ENCODE measurements at places on chromosomes 5 and 9.

DNA sequence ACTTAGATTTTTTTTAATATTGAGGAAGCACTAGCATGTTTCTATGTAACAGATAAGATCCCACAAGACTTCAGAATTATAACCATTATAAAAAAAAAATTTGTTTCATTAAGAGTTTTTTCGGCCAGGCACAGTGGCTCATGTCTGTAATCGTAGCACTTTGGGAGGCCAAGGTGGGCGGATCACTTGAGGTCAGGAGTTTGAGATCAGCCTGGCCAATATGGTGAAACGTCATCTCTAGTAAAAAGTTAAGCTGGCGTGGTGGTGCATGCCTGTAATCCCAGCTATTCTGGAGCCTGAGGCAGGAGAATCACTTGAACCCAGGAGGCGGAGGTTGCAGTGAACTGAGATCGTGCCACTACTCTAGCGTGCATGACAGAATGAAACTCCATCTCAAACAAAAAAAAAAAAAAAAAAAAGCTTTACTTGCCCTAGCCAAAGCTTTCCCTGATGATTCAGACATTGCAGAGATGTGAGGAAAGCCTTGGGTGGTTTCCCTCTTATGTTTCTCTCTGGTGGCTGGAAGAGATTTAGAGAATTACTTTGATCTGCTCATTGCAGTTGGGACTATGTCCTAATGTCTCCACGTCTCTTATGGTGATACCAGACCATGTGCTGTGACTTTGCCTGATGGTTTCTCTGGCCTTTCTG, 65.4 kb downstream of the EGFLAM start:
- DNase-seq: no peak

- no peak for DNase-seq
Measured at GRCh38 chr9:134968011-134968822, 50.5 kb upstream of the FCN1 start.

GRCh38 chr5:156380848-156381247, 53.9 kb downstream of the SGCD start:
- no peak for DNase-seq

DNA sequence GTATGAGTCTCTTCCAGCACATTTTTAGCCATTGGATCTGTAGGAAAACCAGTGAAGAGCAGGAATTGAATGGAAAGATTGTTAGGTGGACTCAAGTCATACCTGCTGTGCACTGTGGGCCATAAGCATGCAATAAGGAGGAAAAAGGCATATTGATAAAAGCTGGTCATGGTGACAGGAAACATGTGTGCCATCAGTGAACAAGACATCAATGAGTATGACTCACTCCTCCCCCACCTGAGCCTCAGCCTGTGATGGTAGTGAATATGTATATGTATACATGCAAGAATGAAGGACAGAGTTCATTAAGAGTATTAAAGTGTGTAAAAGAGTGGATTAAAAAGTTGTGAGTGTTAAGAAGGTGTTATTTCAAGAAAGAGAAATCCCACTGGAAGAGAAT, 164.5 kb downstream of the TMEM38B start:
- no peak for DNase-seq

- DNase-seq: peak; percentile 58
Measured at GRCh38 chr5:177403102-177403791, 2.8 kb upstream of the PFN3 start.

- DNase-seq: no peak
Measured at GRCh38 chr5:118733394-118733793, 255.0 kb downstream of the DTWD2 start.

GRCh38 chr9:95725045-95725444, 150.4 kb upstream of the ERCC6L2 start:
- DNase-seq: peak; percentile 8

- DNase-seq: peak; percentile 35
Measured at GRCh38 chr9:110049699-110050450, 158.1 kb downstream of the C9orf152 start.

GRCh38 chr5:143922718-143923117, 110.8 kb downstream of the HMHB1 start:
- DNase-seq: no peak

DNA sequence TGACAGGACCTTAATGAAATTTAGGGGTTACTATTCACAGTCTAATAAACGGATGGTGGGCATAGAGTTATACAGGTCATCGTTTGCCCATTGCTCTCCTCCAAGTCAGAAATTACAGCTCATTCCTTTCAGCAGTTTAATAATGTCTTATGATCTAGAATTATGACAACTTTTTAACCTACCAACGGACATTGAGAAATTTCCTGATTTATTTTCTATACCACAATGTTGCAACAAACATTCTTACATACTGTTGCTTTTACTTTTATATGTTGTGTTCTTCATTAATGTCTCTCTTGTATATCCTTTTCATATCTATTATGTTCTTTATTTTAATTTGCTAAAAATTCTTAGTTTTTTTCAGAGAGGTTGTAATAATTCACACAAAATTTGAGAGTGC, 152.8 kb upstream of the PRLR start:
- DNase-seq: no peak

DNA sequence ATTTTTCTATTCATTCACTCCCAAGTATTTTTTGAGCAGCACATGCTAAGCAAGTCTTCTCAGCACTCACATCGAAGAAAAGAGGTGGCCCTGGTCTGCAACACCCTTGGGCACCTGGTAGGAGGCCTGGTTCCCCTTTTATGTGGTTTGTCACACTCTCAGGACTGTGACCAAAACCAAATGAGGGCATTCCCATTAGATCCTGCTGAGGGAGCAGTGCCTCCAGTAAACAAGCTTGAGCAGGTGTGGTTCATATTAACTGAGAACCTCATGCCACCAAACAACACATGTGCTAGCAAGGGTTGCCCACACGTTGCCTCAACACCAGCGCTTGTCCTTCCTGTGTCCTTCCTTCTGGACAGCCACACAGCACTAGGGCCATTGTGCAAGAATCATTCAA, 26.9 kb upstream of the SYK start:
- DNase-seq: no peak

DNA sequence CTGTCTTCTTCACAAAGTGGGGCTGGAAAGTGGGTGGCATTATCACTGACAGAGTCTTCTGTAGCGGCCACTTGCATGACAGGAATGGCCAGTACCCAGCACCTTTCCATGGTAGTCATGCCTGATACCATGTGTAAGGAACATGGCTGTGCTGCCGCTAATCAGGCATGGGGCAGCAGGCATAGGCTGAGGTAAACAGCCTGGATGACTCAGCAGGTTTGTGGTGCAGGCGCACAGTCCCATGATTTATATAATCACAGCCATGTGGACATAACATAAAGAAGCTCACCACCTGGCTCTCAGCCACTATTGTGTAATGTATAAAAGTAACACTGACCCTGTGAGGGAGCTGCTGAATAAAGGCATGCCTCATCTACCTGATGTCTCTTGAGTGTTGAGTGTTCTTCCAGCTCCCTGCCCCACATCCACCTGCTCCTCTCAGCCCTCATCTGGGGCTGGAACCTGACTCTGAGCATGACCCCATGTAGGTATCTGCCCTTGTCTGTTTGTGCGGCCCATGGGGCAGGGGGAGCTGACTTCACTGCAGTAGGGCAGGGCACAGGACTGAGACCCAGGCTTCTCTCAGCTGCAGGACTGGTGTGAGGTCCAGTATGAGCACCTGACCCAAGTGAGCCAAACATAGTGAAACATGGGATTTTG, 13.2 kb upstream of the ICE1 start:
- DNase-seq: no peak

DNA sequence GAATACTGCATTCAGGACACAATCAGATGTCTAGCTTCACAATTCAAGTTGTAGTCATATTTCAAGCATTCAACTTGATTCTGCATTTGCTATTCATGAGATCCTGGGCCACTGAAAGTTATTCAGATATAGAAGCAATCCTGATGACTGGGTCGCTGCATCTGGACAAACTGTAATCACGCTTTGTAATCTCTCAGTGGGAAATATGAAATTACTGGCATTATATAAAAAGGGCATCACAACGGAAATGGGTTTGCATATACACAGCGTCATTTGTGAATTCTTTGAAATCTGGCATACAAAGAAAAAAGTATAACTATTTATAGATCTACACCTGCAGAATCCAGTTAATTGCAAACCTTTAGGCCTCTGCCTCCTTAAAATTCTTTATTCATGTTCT, 102.2 kb downstream of the PARP8 start:
- DNase-seq: no peak

DNA sequence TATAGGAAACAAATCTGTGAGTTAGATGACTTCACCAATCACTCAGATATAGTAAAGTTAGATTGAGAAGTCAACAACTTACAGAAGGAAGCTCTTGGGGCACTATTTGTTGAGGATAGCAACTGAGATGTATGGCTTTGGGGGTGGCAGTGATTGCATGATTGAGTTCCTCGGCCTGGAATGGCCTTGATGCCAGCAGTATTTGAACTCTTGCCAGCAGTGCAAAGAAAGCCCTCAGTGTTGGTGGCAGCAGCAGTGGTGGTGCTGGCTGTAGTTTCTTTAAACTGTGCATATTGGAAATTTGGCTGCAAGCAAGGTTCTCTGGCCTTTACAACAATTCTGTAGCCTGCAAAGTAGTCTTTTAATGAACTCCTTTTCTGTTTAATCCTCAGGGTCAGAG, 41.4 kb upstream of the PJA2 start:
- no peak for DNase-seq

DNA sequence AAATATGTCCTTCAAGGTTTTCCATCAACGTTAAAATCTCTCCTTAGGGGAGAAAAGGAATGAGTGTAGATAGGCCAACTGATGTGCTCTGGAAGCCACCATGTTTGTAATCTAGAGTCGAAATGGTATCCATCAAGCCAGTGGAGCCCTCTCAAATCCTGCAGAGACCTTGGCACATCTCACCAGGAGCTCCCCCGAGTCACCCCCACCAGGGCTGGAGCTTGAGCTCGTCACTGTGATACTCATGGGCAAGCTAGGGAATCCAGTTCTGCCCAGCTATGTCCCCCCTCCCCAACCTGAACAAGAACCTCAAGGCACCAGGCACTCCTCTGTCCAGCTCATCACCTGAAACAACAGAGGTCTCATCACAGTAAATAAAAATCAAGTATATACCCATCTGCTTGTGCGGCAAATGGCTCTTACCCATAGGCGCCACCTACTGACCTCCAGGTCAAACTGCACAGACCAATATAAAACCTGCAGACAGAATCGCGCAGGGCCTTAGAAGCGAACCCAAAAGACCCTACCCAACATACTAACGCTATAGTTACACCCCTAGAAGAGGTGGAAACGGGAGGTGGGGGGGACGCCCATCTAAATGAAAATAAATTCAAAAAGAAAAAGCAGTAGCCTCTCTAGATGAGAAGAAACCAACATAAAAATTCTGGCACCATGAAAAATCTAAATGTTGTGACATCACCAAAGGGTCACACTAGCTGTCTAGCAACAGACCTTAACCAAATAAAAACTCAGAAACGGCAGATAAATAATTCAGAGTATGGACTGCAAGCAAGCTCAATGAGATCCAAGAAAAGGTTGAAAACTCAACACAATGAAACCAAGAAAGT, 75.0 kb downstream of the TTC39B start:
- peak; percentile 16 for DNase-seq

- DNase-seq: no peak
Measured at GRCh38 chr5:157993986-157994691, 135.2 kb upstream of the CLINT1 start.

GRCh38 chr9:129664746-129665388, 580 bp upstream of the PRRX2 start:
- no peak for DNase-seq

DNA sequence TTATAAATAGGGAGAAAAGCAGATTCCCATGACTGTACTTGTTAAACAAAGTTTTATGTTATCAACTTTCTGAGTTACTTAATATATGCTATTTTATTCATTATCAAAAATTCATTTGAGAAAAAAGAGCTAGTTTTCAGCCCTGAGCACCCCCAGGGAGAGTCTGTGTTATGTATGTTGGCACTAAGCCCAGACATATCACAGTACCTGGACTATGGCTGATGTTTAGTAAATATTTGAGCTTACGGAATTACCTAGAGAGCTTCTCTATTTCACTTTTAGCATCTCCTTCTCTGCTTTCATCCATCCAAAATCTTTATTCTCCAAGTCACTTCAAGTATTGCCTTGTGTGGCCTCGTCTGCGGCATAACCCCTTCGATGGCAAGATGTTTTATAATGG, 225.9 kb upstream of the PCSK5 start:
- no peak for DNase-seq

- no peak for DNase-seq
Measured at GRCh38 chr9:70113403-70114022, 69.9 kb downstream of the MAMDC2 start.

GRCh38 chr5:118565335-118565971, 422.9 kb downstream of the DTWD2 start:
- DNase-seq: no peak

DNA sequence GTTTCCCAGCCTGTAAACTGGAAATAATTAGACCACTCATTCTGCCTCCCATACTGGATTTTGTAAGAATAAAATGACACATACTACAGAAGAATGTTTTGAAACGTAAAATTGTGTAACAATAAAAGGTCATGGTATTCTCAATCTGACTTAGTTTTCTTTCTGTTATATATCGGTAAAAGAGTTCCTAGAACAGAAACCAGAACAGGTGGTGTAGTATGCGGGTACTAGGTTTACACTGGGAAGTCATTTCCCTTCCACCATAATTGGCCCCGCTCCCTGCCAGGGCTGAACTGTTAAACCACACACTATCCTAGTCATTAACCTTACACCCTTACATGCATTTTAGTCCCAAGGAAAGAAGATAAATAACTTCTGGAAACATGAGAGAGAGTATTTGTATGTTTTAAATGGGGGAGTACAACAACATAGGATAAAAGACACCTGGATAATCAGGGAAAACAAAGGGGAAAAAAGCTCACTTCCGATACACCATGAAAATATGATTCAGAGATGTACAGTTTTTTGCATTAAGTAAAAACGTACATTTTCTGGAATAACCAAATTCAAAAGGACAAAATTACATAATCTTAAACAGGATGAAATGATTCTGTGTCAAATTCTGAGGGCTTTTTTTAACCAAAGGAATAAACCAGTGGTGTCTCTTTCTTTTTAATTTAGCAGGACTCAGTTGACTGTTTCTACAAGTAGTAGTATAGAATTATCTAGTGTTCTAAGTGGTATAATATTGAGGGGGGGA, 199.7 kb downstream of the GLIS3 start:
- no peak for DNase-seq

DNA sequence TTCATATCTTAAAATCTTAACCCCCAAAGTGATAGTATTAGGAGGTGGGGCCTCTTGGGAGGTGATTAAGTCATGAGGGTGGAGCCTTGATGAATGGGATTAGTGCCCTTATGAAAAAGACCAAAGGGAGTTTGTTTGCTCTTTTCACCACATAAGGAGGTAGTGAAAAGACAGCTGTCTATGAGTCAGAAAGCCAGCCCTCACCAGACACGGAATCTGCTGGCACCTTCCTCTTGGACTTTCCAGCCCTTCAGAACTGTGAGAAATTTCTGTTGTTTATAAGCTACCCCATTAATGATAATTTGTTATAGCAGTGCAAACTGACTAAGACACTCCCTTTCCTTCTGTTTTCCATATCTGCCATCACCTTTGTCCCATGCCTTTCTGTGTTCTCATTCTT, 20.8 kb downstream of the IFNB1 start:
- no peak for DNase-seq

- no peak for DNase-seq
Measured at GRCh38 chr5:14737291-14737690, 72.8 kb downstream of the OTULIN start.

GRCh38 chr5:39811381-39811780, 386.6 kb upstream of the DAB2 start:
- no peak for DNase-seq

GRCh38 chr5:94314460-94315131, 303.8 kb downstream of the KIAA0825 start:
- no peak for DNase-seq

- DNase-seq: no peak
Measured at GRCh38 chr9:99103901-99104458, 933 bp upstream of the TGFBR1 start.

- DNase-seq: peak; percentile 31
Measured at GRCh38 chr9:304519-305185, 90.0 kb downstream of the DOCK8 start.
